HTR-8/SVneo (cell line): ENCODE measurements at places on chromosomes 3 and 15.

- no peak for DNase-seq
Measured at GRCh38 chr15:41013691-41014414, 60.6 kb downstream of the CHAC1 start.

DNA sequence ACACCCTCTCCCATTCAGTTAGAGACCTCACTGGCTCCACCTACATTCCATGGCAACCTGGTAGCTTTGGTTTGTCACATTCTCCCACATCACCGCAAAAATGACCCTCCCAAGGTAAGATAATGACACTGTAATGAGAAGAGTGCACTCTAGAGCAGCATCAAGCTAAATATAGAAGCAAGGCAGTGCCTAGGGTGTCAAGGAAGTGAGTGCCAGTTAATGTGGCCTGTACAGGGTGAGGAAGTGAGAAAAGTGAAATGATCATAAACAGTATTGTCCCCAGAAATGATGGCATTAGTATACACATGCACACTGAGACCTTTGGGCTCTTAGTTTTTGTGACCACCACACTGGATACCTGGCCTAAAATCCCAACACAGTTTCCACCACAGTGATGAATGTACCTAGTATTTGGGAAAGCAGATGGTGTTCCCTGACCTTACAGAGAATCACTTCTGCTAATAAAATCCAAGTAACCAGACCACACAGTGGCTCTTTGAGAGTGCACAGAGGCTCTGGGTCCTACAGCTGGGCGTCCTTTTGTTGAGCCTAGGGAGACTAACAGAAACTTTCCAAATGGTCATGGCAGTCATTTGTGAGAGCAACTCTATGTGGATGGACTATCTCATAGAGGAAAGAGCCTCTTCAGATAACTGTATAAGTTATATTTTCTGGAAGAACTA is 106.6 kb downstream of the ARPP21 start:
- no peak for DNase-seq

GRCh38 chr15:70853973-70854665 is at the start of gene LARP6:
Gene LARP6, minus strand, starts transcription at chr15:70854157. Its CDS starts 69 bp downstream, at chr15:70854088.
- DNase-seq, result peak; percentile 66

DNA sequence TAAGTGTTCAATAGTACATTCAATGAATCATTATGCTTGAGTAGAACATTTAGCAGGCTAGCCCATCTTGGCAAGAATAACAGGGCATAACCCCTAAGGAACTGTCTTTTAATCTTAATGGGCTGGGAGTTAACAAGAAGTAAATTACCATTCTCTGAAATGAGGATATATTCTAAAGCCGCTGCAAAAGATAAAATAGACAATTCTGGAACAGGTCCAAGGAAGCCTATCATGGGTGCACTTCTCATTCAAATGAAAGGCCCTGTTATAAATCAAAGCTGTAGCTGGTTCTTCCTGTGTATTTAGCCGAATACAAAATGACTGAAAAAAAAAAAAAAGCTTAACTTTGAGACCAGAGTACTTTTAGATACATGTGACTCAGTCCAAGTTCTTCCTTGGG is 15.6 kb downstream of the MTHFS start:
- no peak for DNase-seq

- no peak for DNase-seq
Measured at GRCh38 chr3:196063971-196064370, 17.9 kb downstream of the TFRC start.

- no peak for DNase-seq
Measured at GRCh38 chr15:40046721-40047414, 7.9 kb upstream of the SRP14 start.

- no peak for DNase-seq
Measured at GRCh38 chr3:135556174-135556573, 409.4 kb upstream of the PPP2R3A start.

DNA sequence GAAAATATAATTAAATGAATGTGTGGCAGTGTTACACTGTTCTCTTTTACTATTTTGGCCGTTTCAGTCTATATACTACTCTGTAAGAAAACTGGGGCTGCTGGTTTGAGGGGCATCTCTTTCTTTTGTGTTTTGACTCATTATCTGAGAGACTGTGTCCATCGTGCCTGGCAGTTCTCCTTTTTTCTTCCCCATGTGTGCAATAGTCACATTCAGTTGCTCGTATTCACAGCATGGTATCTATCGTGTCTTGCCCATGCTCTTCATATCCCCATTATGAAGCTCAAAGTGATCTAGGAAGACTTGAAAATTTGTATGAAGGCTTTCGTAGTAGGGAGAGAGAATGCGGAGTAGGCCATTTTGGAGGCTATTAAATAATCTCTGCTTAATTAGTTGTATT is 29.8 kb upstream of the FAH start:
- no peak for DNase-seq

GRCh38 chr3:49967291-49967690 is 27.3 kb downstream of the RBM6 start:
- no peak for DNase-seq

- no peak for DNase-seq
Measured at GRCh38 chr3:12413721-12414255, 70.5 kb upstream of the TSEN2 start.

DNA sequence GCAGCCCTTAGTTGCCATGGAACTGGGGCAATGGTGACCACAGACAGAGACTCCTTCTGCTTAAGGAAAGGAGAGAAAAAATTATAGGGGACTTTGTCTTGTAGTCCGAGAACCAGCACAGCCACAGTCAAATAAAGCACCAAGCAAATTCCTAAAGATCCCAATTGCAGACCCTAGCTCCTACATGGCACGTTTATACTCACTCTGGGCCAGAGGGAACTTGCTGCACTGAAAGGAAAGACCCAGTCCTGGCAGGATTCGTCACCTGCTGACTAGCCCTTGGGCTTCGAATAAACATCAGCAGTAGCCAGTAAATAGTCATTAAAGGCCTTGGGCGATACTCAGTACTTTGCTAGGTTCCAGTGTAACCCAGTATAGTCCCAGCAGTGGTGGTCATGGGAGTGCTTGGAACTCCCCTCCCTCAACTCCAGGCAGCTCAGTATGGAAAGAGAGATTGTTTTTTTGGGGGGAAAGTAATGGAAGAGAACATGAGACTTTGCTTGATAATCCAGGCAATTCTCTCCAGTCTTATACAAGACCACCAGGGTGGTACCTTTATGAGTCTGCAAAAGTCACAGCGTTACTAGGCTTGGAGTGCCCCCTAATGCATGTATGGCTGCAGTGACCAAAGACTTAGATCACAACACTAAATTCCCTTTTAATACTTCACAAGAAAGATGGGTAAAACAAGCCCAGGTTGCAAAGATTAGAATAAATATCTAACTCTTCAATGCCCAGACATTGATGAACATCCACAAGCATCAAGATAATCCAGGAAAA is 66.4 kb upstream of the AGTR1 start:
- DNase-seq, result no peak

DNA sequence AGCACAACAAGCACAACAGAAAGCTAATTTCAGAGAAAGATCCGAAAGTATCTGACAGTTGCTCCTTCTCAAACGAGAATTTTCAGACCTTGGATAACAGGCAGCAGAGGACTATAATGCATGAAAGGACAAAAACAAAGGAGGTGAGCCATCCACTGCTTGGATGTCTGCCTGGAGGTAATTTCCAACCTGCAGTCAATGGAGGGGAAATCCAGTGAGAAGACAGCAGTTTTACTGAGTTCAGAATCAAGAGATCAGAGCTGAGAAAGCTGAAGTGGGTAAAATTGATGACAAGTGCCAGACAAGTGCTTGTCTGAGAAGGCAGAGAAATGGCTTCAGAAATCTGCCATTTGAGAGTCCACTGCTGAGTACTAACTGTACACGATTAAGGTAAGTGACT is 22.1 kb downstream of the UBE3A start:
- no peak for DNase-seq

GRCh38 chr3:5431811-5432378 is 244.4 kb downstream of the EDEM1 start:
- DNase-seq, result no peak

GRCh38 chr3:194748225-194748624 is 62.5 kb downstream of the FAM43A start:
- DNase-seq, result no peak

GRCh38 chr3:105253225-105253624 is 113.5 kb upstream of the ALCAM start:
- no peak for DNase-seq

- no peak for DNase-seq
Measured at GRCh38 chr15:78069052-78069414, 8.5 kb downstream of the TBC1D2B start.

DNA sequence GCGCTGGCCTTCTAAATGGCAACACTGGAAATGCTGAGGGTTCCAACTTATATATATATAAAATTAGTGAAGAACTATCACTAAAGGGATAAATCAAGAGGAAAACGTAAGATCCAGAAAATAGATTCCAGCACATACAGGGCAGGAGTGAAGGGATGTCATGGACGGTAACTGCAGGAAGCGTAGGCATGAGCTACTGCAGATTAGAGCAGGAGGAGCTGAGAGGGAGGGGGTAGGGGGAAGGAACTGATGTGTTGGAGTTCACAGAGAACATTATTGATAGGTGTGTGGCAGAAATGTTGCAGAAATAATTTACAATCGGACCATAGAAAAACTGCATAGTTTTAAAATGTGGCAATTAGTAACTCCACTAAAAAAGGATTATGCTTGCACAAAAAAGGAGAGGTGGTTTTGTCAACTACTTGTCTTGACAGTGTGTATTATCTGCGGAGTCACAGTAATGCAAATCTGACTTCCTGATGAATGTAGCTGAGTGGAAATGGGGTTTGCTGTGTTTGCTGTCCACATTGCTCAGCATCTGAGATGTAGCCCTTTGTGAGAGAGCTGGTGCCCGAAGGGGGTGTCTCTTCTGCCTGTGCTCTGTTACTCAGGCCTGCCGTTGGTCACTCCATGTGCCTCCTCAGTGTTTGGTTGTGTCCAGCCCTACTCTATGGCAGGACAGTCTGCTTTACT is 61.2 kb downstream of the PAK2 start:
- DNase-seq, result no peak

- DNase-seq, result no peak
Measured at GRCh38 chr15:65821070-65821469, 29.0 kb upstream of the DENND4A start.

DNA sequence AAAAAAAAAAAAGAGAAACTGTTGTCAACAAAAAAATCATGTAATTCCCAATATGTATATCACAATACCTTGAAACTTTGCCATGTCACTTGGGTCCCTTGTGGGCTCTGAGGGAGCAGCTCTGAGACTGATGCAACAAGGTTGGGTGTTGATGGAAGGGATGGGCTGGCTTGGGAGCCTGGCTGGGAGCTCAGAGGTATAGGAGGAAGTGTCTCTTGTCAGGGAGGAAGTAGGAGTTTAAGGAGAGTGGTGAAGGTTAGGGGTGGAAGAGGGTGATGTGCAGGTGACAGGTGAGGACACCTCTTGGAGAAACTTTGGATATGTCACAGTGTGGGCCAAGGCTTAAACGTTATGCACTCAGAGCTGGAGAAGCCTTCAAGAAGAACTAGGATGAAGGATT is 2.0 kb upstream of the TM6SF1 start:
- DNase-seq, result no peak

DNA sequence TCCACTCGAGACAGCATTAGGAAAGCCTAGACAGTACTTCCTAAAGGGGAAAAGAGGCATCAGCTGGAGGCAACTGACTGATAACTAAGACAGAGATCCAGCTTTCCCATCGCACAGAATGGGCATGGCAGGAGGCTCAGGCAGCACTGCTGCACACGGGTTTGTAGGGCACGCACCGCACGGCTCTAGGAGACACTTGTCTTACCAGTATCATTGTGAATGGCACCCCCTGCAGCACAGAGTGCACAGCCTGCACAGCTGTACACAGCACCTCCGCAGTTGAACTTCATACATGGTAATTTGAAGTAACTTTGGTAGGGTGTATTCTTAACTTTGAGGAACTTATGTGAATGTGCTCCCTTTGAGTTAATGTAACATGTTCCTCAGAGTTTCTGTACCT is 281.6 kb downstream of the PLCL2 start:
- no peak for DNase-seq

- peak; percentile 60 for DNase-seq
Measured at GRCh38 chr3:9340472-9340902, 22.4 kb upstream of the THUMPD3 start.

GRCh38 chr15:84950570-84951111 is 31.0 kb upstream of the PDE8A start:
- no peak for DNase-seq

- no peak for DNase-seq
Measured at GRCh38 chr3:16817197-16817596, 67.6 kb upstream of the PLCL2 start.

- DNase-seq, result peak; percentile 48
Measured at GRCh38 chr15:63186065-63186464, 3.3 kb upstream of the RAB8B start.

DNA sequence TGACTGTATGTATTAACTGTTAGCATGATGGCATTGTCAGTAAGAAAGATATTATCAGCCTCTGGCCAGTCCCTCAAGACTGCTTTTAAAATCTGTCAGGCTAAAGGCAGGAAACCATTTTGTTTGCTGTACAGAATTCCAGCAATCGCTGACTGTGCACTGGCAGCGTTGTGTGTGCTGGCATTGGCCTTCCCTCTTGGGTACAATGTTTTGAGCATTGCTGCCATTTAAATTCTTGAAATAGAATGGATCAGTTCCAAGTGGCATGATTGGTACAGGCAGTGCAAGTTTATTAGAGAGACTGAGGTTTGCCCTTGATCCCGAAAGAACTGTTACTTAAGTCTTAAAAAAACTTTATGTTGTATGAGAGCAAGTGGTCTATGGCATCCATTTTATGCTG is 788.7 kb downstream of the OTOL1 start:
- DNase-seq, result no peak

GRCh38 chr15:87940768-87941167 is 315.8 kb downstream of the NTRK3 start:
- no peak for DNase-seq

DNA sequence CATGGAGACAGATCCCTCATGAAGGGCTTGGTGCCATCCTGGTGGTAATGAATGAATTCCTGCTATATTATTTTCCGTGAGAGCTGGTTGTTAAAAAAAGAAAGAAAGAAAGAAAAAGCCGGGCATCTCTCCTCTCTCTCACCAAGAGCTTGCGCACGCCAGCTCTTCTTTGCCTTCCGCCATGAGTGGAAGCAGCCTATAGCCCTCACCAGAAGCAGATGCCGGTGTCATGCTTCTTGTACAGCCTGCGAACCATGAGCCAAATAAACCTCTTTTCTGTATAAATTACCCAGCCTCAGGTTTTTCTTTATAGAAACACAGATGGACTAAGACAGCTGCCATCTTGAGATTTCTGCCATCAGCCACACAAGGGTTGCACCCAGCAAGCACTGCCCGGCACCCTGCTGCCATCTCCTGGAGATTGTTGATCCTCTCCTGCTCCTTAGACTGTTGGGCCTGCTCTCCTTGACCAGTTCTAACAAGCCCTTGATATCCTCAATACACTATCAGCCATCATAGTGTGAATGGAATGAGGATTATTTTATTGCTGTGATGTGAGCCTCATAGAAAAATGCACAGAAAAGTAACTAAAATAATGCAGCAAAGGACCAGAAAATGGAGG is 3.5 kb upstream of the AHSG start:
- no peak for DNase-seq

- no peak for DNase-seq
Measured at GRCh38 chr15:50344006-50344464, 11.0 kb downstream of the GABPB1 start.

GRCh38 chr3:185308126-185308754 is 54.4 kb upstream of the EHHADH start:
- peak; percentile 43 for DNase-seq
